Astrocyte (in vitro differentiated cells and primary cell): ENCODE measurements at places on chromosomes 7 and 10. TPM values are rescaled to one million over a fixed set of nuclear protein-coding genes. Genes with fewer than 3 reads are reported as not detected.

- no peak for DNase-seq
Observed at GRCh38 chr10:80260295-80261243, 28.9 kb downstream of the MAT1A start.

DNA sequence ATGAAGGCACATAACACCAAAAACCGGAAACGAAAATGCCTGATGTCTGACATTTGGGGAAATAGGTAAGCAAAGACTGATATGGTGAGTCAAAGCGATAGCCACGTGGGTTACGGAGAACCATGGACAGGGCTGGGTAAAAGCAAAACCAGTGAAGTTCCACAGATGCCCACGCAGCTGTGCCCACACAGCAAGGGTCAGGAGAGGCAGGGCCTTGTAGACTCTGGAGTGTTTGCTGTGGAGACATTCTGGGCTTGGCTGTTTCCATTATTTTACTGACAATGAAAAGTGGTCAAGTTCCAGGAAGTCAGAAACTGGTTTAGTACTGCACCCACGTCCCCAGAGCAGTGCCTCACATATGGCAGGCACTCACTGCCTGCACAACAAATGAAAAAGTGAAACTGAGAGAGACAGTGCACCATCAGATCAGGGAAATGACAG is 148.7 kb downstream of the ZMYND11 start:
- DNase-seq = no peak

The COL17A1 gene
- 2.6 and 10.1 TPM in 2 replicates for total RNA-seq

The PDZD7 gene
- total RNA-seq = 2.2 and 4.5 TPM in 2 replicates

DNA sequence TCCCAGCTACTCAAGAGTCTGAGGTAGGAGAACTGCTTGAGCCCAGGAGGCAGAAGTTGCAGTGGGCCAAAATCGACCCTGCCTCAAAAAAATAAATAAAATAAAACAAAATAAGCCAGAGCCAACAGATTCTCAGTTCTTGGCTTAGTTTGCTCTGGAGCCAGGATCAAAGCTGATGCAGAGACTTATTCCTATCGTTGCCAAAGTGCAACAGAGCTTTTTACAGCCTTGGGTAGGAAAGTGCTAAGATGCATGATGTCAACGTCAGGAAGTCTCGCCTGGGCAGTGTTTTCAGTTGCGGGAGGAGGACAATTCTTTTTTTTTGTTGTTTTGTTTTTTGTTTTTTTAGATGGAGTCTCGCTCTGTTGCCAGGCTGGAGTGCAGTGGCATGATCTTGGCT is 43.8 kb upstream of the CYTH3 start:
- no peak for DNase-seq

The MYPN gene
- 0.11 and 0.14 TPM in 2 replicates for total RNA-seq

The MRC1 gene
- 0.05 and 0.07 TPM in 2 replicates for total RNA-seq
